Lung microvascular endothelial cell (primary cell): ENCODE measurements at places on chromosomes 2 and 18. TPM values are rescaled to one million over a fixed set of nuclear protein-coding genes. Genes with fewer than 3 reads are reported as not detected.

RBM44 gene
- total RNA-seq = 0.22 and 0.60 TPM in 2 replicates

GRCh38 chr2:30958193-30958917 is 151.1 kb upstream of the CAPN13 start:
- DNase-seq = no peak

DNA sequence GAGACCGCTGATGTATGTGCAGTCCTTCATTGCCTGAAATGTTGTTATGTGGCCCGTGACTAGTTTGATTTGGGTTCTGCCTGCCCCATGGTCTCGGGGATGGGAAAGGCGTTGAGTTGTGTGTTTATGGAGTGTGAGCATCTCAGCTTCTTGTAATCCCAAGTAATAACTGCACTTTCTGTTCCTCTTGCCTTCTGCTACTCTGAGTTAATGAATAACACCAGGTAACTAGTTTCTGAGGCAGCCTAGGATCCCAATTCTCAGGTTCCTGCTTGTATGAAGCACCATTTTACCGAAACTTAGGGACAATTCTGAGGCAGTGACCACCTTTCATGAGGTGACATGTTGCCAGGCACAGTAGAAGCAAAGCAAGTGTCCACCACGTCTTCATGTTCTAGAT is 170.0 kb downstream of the ALK start:
- no peak for DNase-seq

- no peak for DNase-seq
These were observed 25.8 kb upstream of the IGFBP5 start for GRCh38 chr2:216721141-216721540.

PDCD1 gene
- not detected in 2 replicates for total RNA-seq

GRCh38 chr18:23092121-23092520 is 43.2 kb upstream of the CABLES1 start:
- DNase-seq = no peak

DNA sequence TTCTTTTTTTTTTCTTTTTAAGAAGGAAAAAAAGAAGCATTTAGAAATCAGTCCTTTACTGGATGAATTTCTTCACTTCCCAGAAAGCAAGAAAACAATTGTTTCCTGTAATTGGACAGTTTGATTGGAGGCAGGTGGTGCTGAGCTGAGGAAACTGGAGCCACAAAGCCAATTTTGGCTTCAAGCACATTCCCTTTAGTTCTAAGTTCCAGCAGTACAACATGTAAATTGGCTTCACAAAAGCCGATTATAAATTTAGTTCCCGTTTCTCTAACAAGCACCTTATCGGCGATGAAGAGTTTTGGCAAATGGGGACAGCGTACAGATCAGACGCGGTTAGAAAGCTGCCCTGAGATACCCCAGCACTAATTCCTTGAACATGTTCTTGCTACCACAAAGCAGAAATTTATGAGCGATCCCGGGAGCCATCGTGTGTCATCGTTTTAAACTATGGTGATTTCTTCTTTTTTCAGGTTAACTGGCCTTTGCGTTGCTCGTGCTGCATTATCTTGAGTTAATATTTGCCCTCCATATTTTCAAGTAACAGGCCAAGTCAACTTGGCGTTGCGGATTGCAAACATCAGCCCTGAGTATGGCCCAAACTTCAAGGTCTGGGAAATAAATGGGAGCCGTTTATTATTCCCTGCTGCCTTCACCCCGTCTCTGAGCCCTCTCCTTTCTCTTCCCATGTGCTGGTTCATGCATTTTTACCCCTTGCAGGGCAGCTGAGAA is 190.4 kb upstream of the ID2 start:
- DNase-seq = no peak

DNA sequence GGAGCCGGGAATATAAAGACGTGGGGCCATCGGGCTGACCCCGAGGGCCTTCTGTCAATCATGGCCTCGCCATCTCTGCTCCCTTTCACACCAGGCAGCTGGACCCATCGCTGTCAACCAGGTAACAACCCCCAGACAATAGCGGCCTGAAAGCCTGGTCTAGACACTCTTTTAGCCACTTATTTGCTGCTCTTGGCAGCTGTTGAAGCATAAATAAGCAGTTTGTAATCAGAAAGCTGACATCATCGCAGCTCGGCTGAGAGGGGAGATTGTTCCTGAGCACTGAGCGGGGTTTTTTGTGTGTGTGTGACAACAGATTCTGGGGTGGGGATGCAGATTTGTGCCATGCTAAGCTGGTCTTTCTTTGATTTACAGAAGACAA is 423.6 kb upstream of the POU3F3 start:
- no peak for DNase-seq

- peak; percentile 40 for DNase-seq
These were observed 41.7 kb upstream of the RND3 start for GRCh38 chr2:150528861-150529801.

- no peak for DNase-seq
These were observed 65.0 kb downstream of the ROCK2 start for GRCh38 chr2:11279398-11279797.

- DNase-seq = no peak
These were observed 26.8 kb downstream of the SH3YL1 start for GRCh38 chr2:236993-237539.

DNA sequence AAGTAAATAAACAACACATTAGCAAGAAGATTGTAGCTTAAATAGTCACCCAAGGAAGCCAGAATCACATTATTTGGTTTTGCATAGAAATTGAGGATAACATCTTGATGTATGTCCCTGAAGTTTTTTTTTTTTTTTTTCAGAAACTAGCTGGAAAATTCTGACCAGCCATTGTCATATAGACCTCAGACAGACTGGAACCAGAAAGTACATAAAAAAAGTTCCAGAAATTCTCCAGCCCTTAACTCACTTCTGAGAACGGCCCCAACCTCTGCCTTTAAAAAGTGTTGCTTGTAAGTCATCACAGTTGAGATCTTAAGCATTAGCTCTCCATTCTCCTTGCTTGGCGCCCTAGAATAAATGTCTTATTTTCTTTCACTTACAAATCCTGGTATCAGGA is 350.5 kb downstream of the CCDC85A start:
- no peak for DNase-seq

- DNase-seq = no peak
These were observed 1609.3 kb upstream of the ZEB2 start for GRCh38 chr2:146129231-146129630.

DNA sequence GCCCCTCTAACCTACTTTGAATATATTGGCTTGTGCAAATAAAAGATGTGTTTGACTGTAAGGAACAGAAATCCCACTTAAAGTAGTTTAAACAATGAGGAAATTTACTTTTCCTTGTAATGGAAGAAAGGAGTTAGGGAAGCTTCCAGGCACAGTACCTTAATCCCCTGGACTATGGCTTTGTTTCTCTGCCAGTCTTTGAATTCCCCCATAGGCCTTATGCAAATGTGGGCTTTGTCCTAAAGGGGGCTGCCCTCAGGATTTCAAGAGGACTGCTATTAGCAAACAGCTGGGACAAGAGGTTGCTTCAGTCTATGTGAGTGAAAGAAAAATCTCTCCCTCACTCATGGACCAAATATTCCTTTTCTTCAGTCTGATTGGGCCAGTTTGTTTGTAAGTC is 255.1 kb upstream of the THSD7B start:
- DNase-seq = no peak

PSMA8 gene
- not detected in 2 replicates for total RNA-seq

DNA sequence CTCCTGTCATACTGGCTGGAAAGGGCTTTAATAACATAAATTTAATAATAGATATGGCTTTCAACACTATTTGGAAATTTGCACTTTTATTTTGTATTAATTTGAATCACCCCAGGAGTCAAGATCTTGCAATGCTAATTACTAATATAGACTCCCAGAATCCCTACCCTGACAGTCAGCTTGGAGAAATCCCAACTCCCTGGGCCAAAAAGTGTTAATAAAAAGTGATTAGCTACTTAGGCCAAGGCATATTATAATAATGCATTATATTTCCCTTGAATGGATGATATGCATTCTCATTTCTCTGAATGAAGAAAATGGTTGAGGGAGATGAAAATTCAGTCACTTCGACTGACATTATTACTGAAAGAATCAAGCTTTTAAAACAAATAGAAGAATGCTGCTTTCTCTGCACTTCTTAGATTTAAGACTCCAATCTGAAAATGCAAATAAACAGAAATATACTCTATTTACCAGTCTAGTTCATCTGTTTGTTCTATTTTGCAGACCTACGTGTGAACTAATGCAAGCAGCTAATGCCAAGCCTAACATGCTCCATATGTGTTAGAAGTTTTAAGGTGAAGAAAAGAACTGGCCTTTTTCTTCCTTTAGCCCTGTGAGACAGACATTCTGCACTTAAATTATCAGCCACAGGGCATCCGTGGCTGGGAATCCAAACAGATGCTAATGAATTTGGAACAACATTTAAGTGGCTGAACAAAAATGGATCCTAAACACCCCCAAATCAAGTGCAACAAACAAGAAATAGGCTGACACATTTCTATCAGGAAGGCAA is 33.9 kb upstream of the INSIG2 start:
- DNase-seq = no peak

- no peak for DNase-seq
These were observed 55.7 kb downstream of the LRRFIP1 start for GRCh38 chr2:237682856-237683670.

GRCh38 chr2:238879043-238879442 is 31.2 kb downstream of the TWIST2 start:
- no peak for DNase-seq

GRCh38 chr18:54736981-54737380 is 91.3 kb upstream of the RAB27B start:
- DNase-seq = no peak

PSMG2 gene
- 52.6 and 68.4 TPM in 2 replicates for total RNA-seq

GREB1 gene
- total RNA-seq = under 0.01 and 0.20 TPM in 2 replicates

GRCh38 chr2:20052229-20052851 is 912 bp upstream of the LAPTM4A start:
- no peak for DNase-seq

SPEG gene
- under 0.01 TPM in 2 replicates for total RNA-seq

DNA sequence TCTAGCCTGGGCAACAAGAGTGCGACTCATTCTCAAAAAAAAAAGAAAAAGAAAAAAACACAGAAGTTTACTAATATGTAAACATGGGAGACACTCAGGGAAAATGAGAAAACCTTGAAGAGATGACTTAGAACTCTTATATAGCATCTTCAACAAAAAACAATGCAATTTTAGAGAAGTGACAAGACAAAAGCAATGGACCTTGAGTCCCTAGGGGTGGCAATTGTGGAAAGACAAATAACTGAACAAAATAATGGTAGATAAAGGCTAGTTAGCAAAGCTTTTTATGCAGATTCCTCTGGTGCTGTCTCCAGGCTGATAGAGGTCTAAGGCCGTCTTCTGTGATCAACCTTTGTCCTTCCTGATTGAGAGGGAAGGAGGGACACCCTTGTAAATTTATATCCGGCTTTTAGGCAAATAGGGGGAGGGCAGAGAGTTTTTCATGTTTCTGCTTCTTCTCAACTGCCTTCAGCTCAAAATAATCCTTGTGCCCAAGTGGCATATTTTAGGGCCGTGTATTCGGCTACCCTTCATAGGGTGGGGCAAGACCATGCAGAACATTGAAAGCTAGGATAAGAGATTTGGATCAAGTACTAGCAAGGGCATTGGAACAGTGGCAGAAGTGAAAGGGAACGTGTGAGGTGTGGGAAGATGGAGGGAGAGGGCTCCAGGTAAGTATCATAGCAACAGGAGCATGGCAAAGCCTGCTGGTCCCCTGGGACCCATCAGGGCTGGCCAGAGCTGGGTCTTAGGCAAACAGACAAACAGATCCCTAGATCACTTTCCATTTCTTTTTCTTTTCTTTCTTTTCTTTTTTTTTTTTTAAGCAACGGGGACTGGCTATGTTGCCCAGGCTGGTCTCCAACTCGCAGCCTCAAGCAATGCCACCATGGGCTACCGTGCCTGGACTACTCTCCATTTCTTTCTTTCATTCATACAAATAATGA is 116.2 kb upstream of the STPG4 start:
- no peak for DNase-seq

GRCh38 chr2:105329561-105330495 is at the start of gene TGFBRAP1:
Gene TGFBRAP1, minus strand, starts transcription at chr2:105329735. Its CDS starts 21,434 bp downstream, at chr2:105308301.
- peak; percentile 52 for DNase-seq

ALPP gene
- total RNA-seq = not detected in 2 replicates

DNA sequence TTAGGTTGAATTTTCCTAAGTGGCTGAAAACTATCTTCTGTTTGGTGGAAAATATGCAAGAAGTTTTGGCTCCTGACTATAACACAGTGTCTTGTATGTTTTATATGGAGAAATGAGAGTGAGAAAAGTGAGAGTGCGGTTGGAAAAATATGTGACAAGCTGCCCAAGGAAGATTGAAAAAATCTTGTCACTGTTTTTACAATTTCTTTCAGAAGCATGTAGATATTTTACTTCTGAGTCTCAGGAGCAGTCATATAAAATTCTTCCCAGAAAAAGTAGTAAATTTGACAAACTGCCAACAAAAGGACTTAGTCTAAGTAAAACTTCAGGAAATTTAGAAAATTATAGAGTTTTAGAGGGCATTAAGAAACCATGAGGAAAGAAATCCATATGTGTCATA is 19.4 kb upstream of the RMND5A start:
- no peak for DNase-seq

DNA sequence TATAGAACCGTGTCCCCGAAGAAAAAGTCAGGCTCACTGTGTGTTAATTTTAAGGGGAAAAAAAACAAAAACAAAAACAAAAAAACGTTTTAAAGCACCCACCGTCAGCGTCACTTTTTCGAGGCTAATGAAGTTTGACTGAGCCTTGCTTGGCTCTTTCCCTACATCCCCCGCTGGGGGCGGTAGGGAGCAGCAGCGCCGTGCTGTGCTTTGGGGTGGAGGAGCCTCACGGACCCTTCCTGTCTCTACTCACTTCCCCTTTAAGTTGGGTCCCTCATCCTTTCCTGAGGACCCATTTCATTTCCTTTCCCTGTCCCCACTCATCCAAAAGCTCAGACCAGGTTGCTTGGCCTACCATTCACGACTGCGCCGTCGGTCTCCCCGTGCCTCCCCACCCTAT is 82.8 kb upstream of the RPL31 start:
- no peak for DNase-seq

- DNase-seq = peak; percentile 26
These were observed 238.8 kb downstream of the LDLRAD4 start for GRCh38 chr18:13457327-13457726.

DNA sequence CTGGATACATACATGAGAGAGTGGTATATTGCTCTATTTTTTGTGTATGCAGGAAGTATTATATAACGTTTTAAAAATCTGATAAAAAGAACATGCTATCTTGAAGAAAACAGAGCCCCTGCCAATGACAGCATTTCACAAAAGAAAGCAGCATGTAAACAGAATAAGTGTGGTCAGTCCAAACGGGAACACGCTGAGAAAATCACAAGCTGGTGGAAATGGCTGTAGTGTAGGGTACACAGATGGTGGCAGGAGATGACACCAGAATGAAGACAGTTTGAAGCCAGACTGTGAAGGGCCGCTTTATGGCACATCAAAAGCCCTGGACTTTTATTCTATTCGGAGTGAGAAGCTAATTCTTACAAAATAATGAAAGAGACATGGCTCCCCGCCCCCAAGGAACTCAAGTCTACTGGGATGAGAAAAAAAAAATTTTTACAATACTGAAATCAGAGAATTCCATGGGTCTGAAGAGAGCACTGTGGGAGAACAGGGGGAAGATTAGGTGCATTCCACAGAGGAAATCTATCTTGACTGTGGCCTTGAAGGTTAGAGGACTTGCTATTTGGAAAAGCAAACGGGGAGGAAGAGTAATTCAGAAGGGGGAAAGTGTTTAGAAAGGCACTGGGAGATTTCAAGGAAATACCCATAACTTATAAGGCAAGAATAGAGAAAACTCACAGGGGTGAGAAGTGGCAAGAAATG is 217.7 kb upstream of the SMAD7 start:
- no peak for DNase-seq
